ENCODE measurements at places on chromosomes 1 and 21.

DNA sequence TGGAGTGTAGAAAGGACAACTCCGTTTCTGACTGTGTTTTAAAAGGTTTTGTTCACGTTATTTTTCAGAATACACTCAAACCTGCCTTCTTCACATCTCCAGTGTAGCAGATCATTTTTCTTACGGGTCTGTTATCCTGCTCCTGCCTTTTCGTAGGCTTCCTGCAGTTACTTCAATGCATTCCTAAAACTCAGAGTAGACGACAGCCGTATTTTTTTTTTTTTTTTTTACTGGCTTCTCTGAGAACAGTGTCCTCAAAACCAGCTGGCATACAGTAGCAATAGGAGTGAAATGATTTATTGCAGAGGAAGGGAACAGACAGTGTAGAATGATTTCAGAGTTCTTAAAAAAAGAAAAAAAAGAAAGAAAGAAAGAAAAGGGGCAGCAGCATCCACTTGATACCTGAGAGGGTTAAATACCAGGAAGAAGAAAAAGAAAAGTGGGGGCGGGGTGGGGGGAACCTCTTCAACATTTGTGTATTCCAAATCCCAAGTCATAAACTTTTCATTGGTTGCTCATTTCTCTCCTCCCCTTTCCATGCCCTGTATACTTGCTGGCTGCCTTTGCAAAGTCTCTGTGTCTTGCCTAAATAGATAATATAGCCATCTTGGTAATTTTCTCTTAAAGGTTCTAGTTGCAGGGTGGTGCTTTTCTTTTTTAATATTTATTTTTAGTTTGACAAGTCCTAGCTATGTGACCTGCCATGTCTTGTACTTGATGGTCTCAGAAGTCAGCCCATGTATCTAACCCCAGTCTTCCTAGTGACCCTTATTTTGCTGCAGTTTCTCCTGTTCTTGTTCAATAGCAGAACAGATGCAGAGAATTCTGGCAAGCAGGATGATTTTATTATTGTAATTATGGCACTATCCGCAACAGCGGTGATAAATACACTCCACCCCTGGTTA, 2.8 kb downstream of the TGFB2 start:
- DNase-seq, result peak; percentile 37

DNA sequence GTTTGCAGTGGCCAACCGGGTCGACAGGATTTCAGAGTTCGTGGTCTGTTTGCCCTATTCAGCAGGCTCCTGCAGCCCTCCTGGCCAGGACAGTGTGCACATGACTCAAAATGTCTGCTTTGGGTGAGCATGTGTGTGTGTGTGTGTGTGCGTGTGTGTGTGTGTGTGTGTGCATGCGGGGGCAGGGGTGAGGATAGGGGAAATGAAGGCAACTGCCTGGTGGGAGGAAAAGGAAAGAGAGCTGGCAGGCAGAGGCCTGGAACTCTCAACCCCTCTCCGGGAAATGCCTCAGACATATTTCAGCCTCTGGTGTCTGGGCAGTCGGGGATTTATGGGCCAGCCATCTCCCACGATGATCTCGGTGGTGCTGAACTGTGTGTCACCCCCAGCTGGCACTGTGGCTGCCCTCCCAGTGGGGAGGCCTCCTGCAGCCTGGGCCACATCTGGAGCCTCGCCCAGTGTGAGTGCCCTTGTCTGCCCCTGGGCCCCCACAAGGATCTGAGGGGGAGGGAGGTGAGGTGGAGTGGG, 15.2 kb downstream of the CDCP2 start:
- DNase-seq, result no peak

- DNase-seq, result no peak
Observed at GRCh38 chr1:18869847-18870594, 10.6 kb upstream of the TAS1R2 start.

GRCh38 chr1:37156646-37157045, 122.3 kb upstream of the GRIK3 start:
- no peak for DNase-seq

DNA sequence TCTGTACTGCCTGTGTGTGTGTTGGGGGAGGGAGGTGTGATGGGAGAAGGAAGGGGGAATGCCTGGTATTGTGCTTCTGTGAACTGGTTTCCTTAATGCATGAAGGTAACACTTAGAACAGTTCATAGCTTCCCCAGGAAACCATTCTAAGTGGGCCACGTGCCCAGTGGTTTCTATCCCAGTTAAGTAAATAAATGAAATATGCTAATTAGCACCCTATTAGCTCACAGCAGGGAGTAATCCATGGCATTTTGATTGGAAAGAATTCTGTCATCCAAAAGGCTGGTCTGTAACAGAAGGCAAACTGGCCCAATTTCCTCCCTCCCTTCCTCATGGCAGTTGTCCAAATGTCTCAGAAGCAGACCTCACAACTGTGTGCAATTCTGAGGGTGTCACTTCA, 199.3 kb downstream of the TTLL7 start:
- no peak for DNase-seq

DNA sequence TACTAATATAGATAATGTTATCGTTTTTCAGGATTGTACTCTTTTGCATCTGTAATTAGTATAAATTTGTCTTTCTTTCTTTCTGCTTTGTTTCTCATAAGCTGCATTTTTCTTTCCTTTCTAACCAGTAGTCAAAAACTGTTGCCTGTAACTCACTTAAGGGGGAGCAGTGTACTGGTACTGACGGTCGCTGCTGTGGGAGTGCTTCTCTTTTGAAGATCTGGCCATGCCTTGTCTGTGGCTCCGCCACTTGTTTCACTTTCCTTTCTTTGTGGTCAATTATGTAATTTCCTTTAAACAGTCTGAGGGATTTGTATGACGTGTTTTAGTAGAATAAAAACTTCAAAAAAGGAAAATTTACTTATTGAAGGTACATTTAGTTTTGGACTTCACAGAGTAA, 37.0 kb downstream of the MIA3 start:
- peak; percentile 88 for DNase-seq

DNA sequence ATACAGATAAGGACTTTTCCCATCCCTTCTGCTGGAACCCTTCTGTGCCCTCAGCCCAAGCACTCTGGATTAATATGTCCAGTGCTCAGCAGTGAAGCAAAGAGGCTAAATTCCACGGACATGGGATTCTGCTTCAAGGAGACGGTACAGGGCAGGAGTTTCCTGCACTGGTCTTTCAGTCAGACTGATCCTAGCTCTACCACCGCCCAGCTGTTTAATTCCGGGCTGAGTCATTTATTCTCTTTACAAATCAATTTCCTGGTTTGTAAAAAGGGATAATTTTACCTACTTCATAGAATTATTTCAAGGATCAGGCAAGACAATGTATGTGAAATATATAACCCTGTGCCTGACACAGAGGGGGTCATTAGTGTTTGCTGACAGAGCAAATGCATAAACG, 41.6 kb upstream of the NRDC start:
- no peak for DNase-seq

DNA sequence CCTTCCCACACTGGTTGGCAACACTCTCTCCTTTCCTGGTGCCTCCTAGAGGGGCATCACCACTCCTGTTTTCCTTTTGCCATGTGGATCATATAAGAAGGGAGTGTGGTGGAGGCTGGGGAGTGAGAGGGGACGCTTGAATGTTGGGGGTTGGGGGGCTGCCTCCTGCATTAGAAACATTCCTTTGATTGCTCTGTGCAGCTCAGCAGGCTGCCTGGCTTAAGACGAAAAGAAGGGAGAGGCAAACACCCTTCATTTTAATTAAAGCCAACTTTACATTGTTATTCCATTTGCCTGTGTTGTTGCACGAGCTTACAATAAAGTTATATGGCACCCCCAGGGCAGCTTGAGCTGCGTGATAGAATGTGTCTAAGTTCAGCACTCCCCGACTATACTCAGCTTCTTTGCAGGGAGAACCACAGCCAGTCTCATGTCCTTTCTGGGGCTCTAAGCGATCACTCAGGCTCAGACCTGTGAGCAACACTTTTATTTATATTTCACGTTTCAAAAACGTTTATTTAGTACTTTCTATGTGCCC, 57.4 kb downstream of the FOXD2 start:
- no peak for DNase-seq

- no peak for DNase-seq
Observed at GRCh38 chr1:53586765-53587164, 127.6 kb downstream of the DMRTB1 start.

GRCh38 chr1:3231826-3232225, 162.8 kb downstream of the PRDM16 start:
- DNase-seq, result no peak

DNA sequence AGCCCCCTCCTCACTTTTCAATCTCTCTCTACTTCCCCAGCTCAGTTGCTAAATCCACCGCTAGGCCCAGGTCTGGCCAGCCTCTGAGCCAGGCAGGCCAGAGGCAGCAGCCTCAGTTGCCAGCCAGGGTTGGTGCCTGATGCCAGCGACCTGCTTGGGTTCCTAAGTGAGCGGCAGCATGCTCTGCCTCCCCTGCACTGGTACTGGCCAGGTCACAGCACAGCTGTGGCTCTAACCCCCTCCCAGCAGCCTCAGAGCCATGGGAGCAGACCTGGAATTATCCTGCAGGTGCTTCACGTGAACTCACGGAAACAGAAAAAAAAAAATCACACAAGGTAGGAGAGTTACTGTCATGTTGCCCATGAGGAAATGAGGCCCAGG, 82.5 kb upstream of the ATF3 start:
- DNase-seq, result no peak

GRCh38 chr1:15966081-15966955, 9.6 kb downstream of the ZBTB17 start:
- DNase-seq, result peak; percentile 88

DNA sequence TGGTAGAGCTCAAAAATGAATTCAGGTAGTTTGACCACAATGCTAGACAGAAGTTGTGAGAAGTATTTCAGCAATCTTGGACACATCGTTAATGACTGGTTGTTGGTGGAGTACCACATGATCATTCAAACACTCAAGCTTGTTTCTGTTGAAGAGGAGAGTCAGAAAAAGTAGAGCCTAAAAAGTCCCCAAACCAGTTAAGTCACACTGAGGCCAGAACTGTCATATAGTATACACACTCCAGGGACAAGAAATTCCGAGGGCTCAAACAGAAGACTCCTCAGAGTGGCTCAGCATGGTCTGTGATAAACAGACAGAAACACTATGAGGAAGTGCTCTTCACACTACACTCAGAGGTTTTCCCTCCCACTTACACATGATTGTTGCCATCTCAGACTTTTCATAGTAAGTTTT, 5.8 kb downstream of the TRIM33 start:
- no peak for DNase-seq

GRCh38 chr1:212699104-212699624, 476 bp downstream of the BATF3 start:
- peak; percentile 69 for DNase-seq

GRCh38 chr1:72847651-72848050, 565.3 kb upstream of the NEGR1 start:
- DNase-seq, result no peak

- DNase-seq, result no peak
Observed at GRCh38 chr1:227899141-227899819, 48.5 kb downstream of the WNT9A start.

- no peak for DNase-seq
Observed at GRCh38 chr1:228669242-228669585, 66.1 kb upstream of the RHOU start.

GRCh38 chr1:179298952-179299351, 5.4 kb downstream of the SOAT1 start:
- DNase-seq, result peak; percentile 29

- no peak for DNase-seq
Observed at GRCh38 chr1:15214527-15214926, 32.5 kb upstream of the FHAD1 start.

GRCh38 chr21:20010691-20011200, 987.5 kb upstream of the NCAM2 start:
- DNase-seq, result no peak

DNA sequence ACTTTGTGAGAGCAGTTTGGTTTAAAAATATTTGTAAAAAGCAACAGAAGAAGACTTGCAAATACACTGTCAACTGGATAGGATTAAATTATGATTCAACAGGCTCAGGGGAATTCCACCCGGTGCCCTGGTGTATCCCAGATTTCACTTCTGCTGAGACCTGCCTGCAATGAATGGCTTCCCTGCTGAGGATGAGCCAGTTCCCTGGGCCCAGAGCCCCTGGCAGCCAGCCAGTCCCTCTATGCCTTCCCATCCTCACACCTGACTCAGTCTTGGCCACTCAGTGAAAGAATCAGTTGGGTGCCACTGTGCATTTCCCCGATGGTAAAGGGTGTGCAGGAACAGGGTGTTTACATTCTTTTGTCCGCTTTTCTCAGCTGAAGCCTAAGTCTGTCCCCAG, 64.4 kb downstream of the KCTD3 start:
- no peak for DNase-seq

DNA sequence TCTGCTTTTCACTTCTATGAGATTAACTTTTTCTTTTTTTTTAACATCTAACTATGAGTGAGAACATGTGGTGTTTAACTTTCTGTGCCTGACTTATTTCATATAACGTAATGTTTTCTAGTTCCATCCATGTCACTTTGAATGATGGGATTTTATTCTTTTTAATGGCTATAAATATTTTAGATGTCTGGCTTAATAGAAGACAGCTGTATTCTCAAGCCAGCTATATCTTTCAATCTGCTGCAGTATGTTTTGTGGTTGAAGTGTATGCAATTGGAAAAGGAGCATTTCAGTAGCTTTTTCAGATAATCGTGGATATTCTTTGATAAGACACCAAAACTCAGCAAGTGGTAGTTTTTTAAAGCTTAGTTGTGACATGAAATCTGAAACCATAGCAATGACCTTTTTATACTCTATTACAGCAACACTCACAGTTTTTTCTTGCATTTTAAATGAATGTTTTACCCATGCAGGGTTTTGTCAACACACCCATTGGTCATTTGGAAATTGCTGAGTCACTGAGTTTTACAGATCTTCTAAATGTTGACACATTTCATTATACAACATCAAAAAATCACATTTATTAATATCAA, 5.7 kb upstream of the SVBP start:
- DNase-seq, result no peak

GRCh38 chr21:25569084-25569483, 38.2 kb downstream of the MRPL39 start:
- DNase-seq, result no peak

DNA sequence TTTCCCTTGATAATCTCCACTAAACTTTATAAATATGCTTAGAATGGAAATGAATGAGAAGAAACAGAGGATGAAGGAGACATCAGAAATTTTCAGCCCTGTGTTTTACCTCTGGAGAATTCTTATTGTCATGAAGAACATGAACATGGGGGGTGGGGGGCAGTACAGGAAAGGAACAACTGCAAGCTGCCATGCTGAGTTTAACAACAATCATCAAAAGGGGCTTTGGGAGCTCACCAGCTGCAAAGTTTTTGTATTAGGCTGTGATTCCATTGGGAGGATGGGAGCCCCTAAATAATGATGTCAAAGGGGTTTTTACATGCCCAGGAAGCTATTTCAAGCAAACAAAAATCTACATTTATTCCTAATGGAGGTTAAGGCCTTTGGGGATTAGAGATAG, 103.3 kb downstream of the AKT3 start:
- DNase-seq, result no peak
